Esophagus squamous epithelium (tissue), 5 donors: ENCODE measurements at places on chromosomes 6 and 20. TPM values are rescaled to one million over a fixed set of nuclear protein-coding genes. Genes with fewer than 3 reads are reported as not detected.

SCRT2 gene
- total RNA-seq: not detected

FILIP1 gene
- 3.8 TPM for total RNA-seq

CTCFL gene
- total RNA-seq: 0.19 TPM

OR2H2 gene
- not detected for total RNA-seq

FAM162B gene
- 0.61 TPM for total RNA-seq

TRIM15 gene
- total RNA-seq: not detected

RAD21L1 gene
- total RNA-seq: not detected

FOXA2 gene
- total RNA-seq: not detected

LAMA4 gene
- 9.8 TPM for total RNA-seq

MICB gene
- total RNA-seq: 2.6 TPM

HTR1E gene
- not detected for total RNA-seq

TREM2 gene
- 7.3 TPM for total RNA-seq

ADGB gene
- not detected for total RNA-seq

IL17F gene
- not detected for total RNA-seq

SMLR1 gene
- total RNA-seq: not detected
